ENCODE measurements at places on chromosomes 3 and 15.

- DNase-seq = peak; percentile 16
Observed at GRCh38 chr3:66411474-66411873, 89.3 kb downstream of the LRIG1 start.

DNA sequence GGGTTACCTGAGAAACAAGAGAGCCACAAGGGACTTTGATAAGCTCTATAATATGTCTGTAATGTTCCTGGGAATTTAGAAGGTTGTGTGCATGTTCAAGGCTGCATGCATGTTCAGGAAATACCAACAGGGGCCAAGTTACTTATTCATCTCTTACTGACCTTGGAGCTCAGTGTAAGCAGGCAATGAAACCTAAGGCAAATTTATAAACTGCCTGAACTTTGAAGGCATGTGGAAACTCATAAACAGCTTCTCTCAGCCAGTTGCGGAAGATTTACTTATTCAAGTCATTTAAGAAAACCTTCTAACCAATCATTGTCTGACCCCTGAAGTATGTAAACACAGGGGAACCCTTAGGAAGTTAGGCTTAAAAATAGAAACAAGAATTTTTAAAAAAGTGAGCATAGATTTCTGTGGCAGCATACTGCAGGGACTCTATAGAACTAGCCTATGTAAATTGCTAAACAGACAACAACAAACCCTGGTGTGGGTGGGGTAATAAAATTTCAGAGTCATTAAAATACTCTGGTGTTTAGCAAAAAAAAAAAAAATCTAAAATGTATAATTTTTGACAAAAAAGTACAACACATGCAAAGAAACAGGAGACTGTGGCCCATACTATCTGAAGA lies 57.2 kb downstream of the SLC15A2 start:
- peak; percentile 12 for DNase-seq

- no peak for DNase-seq
Observed at GRCh38 chr3:89052386-89052785, 55.0 kb upstream of the EPHA3 start.

DNA sequence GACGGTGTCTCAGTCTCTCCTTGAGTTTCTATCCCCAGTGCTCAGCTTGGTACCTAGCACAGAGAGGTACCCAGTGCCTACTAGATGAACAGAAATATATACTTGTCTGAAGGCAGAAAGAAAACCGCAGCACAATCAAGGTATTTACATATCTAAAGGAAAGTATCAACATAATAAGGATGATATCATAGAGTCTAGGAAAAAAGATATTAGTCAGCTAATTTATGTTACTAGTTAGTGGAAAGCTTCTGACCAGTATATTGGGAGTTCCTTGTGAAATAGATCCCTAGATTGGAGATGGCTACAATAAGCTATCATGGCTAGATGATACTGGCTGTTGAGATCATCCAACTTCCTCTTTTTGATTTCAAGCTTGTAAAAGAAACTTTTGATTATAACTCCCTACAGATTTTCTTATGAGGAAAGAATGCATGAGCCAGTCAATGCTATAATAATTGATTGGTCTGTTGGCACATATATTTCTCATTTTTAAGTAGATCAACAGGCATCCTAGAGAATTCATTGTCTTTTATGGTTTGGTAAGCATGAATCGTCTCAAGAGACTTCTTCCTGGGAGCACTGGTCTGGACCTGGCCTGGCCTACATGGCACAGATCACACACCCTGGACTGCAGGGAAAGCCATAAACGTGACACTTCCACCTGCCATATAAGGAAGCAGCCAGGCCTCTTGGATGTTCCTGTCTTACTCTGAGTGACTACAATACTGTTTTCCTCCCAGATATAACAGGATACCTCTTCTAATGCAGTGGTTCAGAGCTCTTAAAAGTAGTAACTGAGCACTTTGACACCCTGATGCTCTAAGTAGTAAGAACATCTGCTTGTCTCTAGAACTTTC lies 60.7 kb downstream of the IMPG2 start:
- peak; percentile 36 for DNase-seq

GRCh38 chr3:194087280-194087679 lies 48.7 kb upstream of the HES1 start:
- DNase-seq = no peak
